ENCODE measurements at places on chromosomes 5 and 9.

DNA sequence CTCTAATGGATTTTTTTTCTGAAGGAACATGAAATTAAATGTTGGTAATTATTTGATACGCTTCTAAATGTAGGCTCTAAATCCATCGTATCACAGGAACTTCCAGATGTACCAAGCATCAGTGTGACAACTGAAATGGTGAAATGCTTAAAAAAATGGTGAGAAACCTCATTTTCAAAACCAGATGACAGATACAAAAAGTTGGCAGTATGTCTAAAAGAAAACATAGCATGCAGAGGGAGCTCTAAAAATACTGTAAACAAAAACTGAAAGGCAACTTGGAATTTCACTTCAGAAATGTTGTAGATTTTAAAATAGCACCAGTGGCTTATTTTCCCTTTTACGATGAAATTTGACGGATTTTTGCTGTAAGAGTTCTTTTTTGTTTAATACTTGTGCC is 1043.6 kb upstream of the WWC1 start:
- no peak for DNase-seq

DNA sequence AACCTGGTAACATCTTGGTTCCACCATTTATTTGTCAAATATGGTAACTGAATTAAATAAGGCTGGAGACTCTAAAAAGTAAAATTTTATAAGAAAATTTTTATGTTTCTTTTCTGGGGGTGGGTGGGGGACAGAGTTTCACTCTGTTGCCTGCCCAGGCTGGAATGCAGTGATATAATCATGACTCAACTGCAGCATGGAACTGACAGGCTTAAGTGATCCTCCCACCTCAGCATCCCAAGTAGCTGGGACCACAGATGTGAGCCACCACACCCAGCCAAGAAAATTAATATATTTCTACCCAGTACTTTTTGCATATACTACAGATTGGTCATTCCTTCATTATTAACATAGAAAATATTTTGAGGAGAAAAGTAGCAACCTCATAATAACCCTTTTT is 216.9 kb downstream of the DEPDC1B start:
- no peak for DNase-seq

GRCh38 chr9:69218166-69218565 is 44.1 kb downstream of the TJP2 start:
- no peak for DNase-seq

GRCh38 chr9:121778252-121779225 is 127.1 kb downstream of the DAB2IP start:
- no peak for DNase-seq

DNA sequence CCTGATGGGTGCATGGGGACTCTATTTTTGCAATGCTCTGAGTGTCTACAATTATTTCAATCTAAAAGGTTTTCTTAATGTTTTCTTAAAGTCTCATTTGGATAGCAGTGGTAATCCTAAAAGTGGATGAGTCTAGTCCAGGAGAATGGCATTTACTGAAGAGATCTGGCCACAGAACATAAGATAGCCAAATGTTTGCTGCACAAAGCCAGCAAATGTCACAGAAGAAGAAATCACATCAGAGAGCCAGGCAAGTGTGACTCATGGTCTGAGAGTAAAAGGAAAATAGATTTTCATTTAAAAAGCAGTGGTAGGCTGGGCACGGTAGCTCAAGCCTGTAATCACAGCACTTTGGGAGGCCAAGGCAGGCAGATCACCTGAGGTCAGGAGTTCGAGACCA is 352.7 kb upstream of the GRAMD2B start:
- no peak for DNase-seq

GRCh38 chr5:135467871-135468485 is 15.8 kb upstream of the TIFAB start:
- no peak for DNase-seq

DNA sequence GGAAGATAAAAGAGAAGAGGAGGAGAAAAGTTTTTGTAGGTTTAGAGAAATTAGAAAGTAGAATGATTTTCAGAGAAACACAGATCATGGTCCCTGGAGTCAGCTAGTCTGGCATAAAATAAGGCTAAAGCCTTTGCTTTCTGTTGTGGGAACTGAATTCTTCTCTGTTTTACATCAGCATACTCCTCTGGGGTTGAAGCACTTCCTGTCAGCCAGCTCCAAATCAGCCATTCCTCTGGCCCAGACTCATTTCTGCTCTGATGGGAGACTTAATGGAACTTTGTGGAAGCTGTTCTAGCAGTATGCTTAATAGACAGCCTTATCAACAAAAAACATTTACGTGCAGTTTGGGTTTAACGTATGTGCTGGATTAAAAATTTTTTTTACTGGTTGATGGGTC is 143.2 kb downstream of the HMHB1 start:
- no peak for DNase-seq

DNA sequence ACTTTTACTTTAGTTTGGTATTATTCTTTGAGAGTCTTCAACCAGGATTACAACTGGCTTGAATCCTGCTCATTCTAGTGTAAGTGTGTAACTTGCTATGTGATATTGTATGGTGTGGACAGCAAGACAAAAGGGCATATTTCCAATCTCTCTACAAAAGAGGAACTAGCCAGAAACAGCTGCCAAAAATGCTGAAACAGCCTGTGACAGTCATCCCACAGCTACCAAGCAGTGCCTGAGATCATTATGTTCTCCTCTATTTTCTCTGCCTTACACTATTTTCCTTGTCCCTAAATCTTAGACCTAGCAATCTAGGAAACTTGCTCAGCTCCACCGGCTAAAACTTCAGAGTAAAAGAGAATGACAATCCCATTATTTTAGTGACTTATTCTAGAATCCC is 42.8 kb downstream of the WDR41 start:
- DNase-seq: no peak

DNA sequence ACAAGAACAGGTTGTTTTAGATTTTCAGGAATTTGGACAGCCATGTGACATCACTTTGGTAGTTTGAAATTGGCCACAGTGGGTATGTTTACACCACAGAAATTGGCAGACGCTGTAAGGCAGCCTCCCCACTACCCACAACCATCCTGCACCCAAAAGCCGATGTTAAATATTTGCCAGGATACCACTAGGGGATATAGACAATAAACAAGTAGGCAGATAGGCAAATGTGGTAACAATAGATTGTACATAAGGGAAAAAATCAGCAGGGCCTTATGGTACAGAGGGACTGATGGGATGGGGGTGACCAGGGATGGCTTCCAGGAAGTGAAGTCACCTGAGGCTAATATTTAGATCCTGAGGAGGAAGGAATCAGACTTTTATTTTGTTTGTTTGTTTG is 31.1 kb upstream of the DUSP1 start:
- DNase-seq: no peak

DNA sequence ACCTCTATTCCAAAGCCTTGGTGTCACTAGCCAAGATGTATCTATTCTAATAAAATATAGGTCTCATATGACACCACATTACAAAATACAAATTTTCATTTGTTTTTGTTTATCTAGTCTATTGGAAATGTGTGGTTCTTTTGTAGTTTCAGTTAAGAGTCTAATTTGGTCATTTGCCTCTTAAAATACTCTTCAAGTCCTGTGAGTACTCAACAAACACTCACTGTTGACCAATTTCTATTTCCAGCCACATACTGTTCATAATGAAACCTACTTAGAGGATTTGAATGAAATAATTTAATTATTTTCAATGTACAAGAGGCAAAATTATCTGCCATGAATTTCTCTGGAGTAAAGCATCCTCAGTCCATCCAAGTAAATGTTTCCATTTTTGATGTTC is 40.6 kb downstream of the SLC1A3 start:
- DNase-seq: no peak

DNA sequence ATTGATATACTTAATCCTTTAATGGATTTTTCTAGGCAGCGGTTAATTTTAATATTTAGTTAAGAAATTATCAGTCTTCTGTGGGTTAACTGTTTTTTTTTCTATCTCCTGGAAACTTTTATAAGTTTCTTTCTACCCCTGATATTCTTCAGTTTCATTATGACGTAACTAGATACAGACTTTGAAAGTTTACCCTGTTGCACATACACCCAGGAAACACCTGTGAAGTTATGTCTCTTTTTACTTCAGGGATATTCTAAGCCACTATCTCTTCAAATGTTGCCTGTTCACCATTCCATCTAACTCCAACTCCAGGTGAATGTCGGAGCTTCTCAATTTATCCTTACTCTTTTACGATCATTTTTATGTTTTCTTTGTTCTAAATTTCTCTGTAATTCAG is 329.0 kb downstream of the ICE1 start:
- DNase-seq: no peak

GRCh38 chr9:100324594-100325200 is 28.0 kb downstream of the TEX10 start:
- no peak for DNase-seq

- DNase-seq: no peak
Observed at GRCh38 chr5:83265318-83265717, 188.0 kb downstream of the XRCC4 start.

DNA sequence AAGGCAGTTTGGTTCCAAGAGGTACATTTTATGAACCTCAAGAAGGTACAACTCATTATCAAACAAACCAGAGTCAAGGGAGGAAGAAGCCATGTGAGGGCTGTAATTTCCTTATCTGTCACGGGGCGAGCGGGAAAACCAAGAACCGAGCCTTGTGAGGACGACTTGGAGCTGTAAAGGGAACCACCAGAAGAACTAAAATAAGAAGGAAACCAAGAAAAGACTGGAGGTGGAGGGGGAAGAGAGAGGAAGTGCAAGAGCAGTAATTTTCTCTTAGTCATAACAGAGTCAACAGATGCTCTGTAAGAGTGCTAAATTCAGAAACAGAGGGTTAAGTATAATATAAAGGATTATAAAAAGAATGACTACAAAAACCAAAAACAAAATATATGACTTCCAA is 127.1 kb downstream of the DIRAS2 start:
- DNase-seq: no peak

GRCh38 chr9:12906646-12907045 is 131.8 kb downstream of the LURAP1L start:
- DNase-seq: no peak

DNA sequence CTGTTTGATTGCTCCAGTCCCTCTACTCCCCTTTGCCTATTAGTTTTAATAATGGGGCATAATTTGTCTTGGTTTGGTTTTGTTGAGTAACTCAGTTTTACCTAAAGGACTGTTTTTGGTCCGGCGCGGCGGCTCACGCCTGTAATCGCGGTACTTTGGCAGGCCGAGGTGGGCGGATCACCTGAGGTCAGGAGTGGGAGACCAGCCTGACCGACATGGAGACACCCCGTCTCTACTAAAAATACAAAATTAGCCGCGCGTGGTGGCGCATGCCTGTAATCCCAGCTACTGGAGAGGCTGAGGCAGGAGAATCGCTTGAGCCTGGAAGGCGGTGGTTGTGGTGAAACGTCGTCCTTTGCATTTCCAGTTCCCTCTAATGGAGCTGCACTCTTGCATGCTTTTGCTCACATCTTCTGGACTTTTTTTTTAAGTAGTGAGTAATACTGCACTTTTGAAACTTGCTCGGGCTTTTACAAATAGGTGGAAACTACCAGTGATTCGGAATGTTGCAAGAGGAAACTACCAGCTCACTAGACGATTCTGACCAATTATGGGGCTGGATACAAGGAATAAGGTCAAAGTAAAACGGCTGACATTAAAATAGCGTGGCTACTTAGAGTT is 721 bp upstream of the MAML1 start:
- no peak for DNase-seq

- DNase-seq: no peak
Observed at GRCh38 chr9:26775391-26775790, 117.2 kb downstream of the CAAP1 start.

DNA sequence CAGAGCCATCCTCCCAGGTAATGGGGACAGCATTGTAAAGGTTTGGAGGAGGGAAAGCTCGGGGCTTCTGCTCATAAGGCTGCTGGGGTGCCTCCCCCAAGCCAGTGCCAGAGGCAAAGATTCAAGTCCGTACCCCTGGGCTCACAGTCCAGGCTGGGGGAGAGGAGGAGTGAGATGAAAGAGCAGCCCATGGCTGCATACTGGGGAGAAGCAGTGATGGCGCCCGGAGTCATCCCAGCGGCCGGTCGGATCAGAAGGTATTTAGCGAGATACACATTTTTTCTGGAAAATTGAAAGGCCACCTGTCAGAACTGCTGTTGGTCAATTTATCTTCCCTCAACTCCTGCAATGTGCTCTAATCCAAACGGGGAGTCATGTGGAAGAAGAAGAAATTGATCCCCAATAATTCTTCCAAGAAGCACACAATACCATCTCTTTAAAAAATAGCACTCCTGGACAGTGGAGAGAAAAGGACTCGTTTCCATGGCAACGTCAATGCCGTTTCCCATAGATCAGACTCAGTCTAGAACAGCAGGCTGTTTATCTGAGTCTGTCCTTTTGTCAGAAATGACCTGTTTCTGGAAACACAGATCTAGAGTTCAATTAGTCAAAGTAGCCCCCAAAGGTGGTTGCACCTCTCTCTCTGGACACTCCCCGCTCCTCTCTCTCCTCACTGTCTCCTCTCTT is 65.9 kb downstream of the NSG2 start:
- DNase-seq: no peak

GRCh38 chr9:16417161-16417560 is 453.3 kb downstream of the BNC2 start:
- no peak for DNase-seq

DNA sequence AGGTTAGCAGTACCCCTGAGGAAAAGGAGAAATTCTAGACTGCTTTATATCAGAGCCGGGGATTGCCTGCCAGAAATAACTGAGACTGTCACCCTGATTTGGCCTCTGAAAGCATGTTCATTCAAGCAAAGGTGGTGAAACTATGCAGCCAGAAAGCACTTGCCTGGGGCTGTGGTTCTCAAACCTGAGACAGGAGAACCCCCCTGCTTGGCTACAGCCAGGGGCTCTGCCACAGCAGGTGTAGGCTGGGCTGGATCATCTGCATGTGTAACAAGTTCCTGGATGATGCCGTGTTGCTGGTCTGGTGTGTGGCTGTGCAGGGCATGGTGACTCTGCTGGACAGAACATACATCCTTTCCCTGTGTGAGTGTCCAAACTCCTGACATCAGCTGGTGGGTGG is 157.8 kb downstream of the NXNL2 start:
- DNase-seq: no peak

- DNase-seq: no peak
Observed at GRCh38 chr5:11390291-11390767, 513.9 kb downstream of the CTNND2 start.

- peak; percentile 22 for DNase-seq
Observed at GRCh38 chr9:110537841-110538646, 41.5 kb downstream of the SVEP1 start.

- peak; percentile 97 for DNase-seq
Observed at GRCh38 chr9:131125288-131126058, at the start of gene NUP214. TSS of gene NUP214 (plus strand) at chr9:131125586. CDS start at chr9:131125705, 119 bp downstream.

GRCh38 chr5:4627929-4628328 is 512.2 kb upstream of the ADAMTS16 start:
- no peak for DNase-seq

- DNase-seq: no peak
Observed at GRCh38 chr5:177957241-177957640, 38.8 kb downstream of the PROP1 start.

GRCh38 chr5:156340893-156341292 is 13.9 kb downstream of the SGCD start:
- no peak for DNase-seq

DNA sequence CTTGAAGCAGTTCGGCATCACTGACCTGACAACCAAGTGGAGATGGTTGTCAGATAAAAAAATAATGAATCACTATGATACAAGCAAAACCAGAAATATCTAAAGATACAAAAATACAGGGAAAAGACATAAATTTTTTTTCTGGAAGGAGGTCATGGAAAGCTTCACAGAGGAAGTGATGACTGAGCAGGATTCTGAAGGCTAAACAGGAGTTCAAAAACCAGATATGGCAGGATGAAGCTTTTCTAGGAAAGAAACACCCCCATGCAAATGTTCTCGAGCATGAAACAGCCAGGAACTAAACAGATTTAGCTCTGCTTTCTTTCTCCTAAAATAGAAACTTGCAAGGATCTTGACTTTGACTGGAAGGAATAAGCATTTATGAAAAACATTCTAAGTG is 60.7 kb upstream of the IFNE start:
- DNase-seq: no peak

All from NCI-H1048 (cell line).